WERI-Rb-1 (cell line): ENCODE measurements at places on chromosomes 13 and 19.

DNA sequence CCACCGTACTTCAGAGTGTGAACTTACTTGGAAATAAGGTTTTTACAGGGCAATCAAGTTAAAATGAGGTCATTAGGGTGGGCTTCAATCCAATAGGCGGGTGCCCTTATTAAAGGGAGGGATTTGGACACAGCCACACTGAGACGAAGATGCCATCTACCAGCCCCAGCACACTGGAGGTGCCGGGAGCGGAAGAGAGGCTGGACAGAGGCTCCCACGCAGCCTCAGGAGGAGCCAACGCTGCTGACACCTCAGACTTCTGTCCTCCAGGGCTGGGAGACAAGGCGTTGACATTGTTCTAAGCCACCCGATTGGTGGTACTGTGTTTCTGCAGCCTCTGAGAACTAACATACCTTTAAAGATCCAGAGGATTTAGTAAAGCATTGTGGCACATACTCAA, 12.6 kb upstream of the RAB20 start:
- DNase-seq: no peak

DNA sequence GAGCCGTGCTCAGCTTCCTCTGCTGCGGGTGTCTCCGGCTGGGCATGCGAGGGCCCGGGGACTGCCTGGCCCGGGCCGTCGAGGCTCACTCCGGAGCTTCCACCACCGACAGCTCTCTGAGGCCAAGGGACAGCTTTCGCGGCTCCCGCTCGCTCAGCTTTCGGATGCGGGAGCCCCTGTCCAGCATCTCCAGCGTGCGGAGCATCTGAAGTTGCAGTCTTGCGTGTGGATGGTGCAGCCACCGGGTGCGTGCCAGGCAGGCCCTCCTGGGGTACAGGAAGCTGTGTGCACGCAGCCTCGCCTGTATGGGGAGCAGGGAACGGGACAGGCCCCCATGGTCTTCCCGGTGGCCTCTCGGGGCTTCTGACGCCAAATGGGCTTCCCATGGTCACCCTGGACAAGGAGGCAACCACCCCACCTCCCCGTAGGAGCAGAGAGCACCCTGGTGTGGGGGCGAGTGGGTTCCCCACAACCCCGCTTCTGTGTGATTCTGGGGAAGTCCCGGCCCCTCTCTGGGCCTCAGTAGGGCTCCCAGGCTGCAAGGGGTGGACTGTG, 1.2 kb downstream of the S1PR4 start:
- DNase-seq: no peak

- no peak for DNase-seq
Measured at GRCh38 chr13:109868578-109869311, 82.4 kb upstream of the IRS2 start.

GRCh38 chr19:19260417-19261214, 12.5 kb downstream of the TM6SF2 start:
- no peak for DNase-seq

GRCh38 chr19:48819366-48819816, 8.6 kb upstream of the BCAT2 start:
- DNase-seq: no peak

- DNase-seq: no peak
Measured at GRCh38 chr13:20303636-20304035, 71.5 kb upstream of the GJB6 start.

- no peak for DNase-seq
Measured at GRCh38 chr19:34327851-34328250, 37.1 kb upstream of the GPI start.

GRCh38 chr13:94952787-94953186, 240.4 kb upstream of the SOX21 start:
- DNase-seq: no peak

- DNase-seq: no peak
Measured at GRCh38 chr19:51096473-51097165, 11.6 kb downstream of the CTU1 start.

DNA sequence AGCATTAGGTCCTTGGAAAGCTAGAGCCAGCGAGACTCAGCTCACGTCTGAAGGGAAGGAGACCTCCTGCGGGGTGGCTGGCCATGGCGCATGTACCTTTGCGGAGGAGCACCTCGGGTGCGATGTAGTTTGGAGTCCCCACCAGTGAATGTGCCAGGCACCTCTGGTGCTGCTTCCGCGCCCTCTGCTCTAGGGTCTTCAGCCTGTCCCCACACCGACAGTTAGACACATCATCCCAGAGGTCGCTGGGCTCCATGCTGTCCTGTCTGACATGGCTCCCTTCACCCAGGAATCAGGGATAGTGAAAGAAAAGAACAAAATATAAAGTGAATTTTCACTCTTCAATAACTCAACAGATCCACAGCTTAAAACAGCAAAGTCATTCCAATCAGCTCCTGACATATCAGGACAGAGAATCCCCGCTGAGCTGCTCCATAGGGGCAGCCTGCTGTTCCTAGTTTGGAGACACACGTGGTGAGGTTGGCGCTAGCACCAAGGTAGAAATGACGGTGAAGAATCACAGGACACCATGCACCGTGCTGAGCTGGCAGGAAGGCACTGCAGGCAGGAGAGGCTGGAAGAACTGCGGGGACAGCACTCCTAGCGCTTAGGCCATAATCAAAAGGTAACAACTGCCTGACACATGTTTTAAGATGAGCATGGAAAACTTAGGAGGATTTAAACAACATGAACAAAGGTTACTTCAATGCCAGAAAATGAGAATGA, 79.0 kb upstream of the XPO4 start:
- no peak for DNase-seq

GRCh38 chr13:113325779-113326178, 28.7 kb downstream of the LAMP1 start:
- no peak for DNase-seq

DNA sequence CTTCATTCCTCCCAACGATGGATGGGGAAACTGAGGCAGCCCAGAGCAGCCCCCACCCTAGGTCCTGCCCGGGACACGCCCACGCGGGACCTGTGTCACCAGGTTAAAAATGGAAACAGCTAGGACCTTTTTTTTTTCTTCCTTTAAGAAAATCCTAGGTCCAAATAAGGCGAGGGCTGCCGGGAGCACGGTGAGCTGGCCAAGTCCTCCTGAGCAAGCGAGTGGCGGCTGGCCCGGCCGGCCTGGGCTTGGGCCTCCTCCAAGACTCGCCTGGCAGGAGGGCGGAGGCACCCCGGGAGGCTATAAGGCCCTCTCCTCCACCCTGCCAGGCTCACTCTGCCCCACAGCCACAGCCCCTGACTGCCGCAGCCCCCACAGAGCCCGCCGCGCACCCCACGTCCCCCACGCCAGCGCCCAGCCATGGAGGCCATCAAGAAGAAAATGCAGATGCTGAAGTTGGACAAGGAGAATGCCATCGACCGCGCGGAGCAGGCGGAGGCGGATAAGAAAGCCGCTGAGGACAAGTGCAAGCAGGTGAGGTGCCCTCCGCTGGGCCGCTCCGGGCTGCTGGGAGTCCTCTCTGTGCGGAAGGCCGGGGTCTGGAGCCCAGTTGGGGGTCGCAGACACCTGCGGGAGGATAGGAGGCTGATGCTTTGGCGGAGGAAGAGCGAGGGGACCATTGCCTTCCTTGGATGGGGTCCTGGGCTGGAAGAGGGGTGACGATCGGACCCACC, 8.9 kb upstream of the TPM4 start:
- no peak for DNase-seq
